ENCODE measurements at places on chromosomes 4 and X.

DNA sequence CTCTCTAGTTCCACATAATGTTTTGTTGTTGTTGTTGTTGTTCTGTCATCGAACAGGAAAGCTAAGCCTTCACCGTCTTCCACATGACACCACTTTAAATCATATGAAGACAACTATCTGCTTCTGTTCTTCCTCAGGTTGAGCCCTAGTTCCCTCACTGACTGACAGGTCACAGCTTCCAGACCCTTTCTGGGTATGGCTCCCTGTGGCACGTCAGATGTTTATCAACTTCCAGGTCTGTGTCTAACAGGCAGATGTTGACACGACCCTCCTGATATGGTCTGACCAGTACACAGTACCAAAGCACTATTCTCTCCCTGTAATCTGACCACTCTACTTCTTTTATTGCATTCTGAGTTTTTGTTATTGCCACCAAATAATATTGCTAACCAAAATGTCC is 51.4 kb downstream of the PRDM5 start:
- no peak for DNase-seq

- DNase-seq, result no peak
Observed at GRCh38 chrX:131588995-131589394, 45.1 kb downstream of the OR13H1 start.

DNA sequence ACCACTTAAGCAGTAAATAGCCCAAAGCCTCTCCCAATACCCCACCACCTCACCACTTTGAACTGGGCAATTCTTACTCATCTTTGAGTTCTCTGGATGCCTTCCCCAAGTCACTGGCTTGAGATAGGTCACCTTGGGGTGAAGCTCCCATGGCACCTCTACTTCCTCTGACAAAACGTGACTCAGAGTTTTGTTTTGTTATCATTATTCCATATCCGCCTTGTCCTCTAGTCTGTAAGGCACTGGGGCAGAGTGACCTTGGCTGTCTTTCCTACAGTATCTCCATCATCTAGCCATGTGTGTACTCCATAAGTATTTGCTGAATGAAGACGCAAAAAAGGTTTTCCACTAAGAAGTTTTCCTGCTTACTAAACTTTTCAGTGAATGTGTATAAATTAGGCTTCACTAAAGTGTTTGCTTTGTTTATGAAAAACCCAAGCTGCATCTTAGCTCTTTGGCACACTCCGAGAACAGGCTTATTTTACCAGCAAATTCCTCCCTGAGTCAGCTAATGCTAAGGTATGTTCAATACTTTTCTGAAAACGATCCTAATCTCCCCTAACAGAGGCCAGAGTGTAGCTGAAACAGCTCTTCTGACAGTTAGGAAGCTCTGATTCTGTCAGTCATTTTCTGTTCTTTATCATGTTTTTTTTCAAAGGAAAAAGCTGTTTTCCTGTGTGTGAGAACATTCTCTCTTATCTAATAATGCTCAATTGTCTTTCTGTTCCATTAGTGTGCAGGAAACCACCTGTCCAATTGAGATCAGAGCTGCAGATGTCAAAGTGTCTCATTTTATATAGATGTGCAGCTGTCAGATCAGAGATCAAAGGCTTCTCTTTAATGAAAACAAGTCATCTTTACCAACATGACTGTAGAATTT is 30.2 kb upstream of the TSPAN5 start:
- DNase-seq, result no peak

GRCh38 chr4:145760961-145761929 is 81.3 kb downstream of the C4orf51 start:
- DNase-seq, result no peak

DNA sequence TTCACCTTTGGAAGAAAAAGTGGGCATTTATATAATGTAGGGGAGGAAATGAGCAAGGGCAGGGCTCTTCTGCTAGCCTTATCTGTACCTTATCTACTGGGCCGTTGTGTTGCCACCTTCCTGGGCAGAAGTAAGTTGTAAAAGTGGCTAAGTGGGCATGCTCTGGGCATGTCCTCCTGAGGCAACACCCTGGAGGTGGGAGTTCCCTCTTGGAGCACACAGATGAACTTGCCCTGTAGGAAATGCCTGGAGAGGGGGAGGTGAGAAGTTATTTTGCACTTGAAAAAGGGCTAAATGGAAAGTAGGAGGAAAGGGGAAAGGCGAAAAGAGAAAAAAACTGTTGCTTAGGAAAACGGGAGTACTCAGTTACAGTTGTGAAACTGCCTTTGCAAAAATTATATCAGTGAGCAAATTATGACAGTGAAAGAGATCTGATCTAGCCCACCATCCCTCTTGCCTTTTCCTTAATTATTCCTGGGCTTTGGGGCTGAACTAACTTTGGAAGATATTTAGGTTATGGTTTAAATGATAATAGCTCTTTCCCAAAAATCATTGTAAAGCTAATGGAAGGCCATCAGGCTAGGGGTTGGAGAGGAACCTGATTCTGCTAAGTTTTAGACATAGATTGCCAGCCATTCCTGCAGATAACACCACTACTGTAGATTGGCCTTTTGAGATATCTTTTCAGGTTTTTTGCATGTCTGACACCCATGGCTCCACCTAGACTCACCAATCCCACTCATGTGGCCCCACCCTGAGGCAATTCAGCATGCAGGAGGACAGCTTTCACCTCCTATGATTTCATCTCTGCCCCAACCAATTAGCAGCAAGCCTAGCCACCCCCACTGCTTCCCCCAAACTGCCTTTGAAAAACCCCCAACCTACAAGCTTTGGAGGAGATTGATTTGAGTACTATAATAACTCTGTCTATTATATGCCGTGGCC is 20.5 kb upstream of the ZNF81 start:
- DNase-seq, result no peak

GRCh38 chr4:169024762-169025161 is 14.7 kb upstream of the CBR4 start:
- no peak for DNase-seq

- no peak for DNase-seq
Observed at GRCh38 chr4:93658443-93658842, 170.1 kb upstream of the ATOH1 start.

- DNase-seq, result no peak
Observed at GRCh38 chrX:102832661-102833060, 104.4 kb upstream of the RAB40AL start.

DNA sequence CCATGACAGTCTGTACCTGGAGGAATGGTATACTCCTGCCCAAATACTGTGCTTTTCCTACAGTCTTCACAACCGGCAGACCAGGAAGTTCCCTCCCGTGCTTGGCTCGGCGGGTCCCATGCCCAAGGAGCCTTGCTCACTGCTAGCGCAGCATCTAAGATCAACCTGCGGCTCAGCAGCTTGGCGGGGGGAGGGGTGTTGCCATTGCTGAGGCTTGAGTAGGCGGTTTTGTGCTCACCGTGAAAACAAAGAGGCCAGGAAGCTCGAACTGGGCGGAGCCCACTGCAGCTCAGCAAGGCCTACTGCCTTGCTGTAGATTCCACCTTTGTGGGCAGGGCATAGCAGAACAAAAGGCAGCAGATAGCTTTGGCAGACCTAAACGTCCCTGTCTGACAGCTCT is 152.7 kb downstream of the TEX11 start:
- peak; percentile 10 for DNase-seq

- no peak for DNase-seq
Observed at GRCh38 chr4:88419874-88420273, 37.0 kb upstream of the HERC5 start.

- no peak for DNase-seq
Observed at GRCh38 chr4:121360495-121360894, 20.3 kb downstream of the QRFPR start.

DNA sequence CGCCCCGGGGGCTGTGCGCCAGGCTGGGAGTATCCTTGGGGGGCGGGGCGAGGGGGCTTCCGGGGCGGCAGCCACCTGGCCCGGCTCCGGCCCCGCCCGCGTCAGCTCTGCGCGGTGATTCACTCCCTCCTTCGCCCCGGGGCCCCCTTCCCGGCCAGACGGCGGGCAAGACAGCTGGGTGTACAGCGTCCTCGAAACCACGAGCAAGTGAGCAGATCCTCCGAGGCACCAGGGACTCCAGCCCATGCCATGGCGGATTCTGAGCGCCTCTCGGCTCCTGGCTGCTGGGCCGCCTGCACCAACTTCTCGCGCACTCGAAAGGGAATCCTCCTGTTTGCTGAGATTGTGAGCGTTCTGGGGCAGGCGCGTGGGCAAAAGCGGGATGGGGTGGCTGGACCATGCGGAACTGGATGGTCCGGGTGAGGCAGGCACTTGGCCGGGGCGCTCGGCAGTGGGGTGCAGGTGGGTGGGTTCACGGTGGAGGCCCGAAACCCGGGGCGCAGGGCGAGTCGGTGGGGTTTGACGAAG is at the start of gene PLP2:
TSS of gene PLP2 (plus strand) at position 147 of the 528 bp plus-strand sequence. CDS start at position 250, 103 bp downstream.
- no peak for DNase-seq

GRCh38 chr4:146370841-146371240 is 150.9 kb downstream of the SLC10A7 start:
- no peak for DNase-seq

- no peak for DNase-seq
Observed at GRCh38 chrX:33211356-33212260, at the start of gene DMD. TSS of gene DMD (minus strand) at chrX:33211549. CDS start at chrX:33211312, 237 bp downstream.

- no peak for DNase-seq
Observed at GRCh38 chr4:172515266-172515879, 653.2 kb upstream of the GALNT7 start.

- no peak for DNase-seq
Observed at GRCh38 chr4:30670206-30670605, 50.0 kb upstream of the PCDH7 start.

DNA sequence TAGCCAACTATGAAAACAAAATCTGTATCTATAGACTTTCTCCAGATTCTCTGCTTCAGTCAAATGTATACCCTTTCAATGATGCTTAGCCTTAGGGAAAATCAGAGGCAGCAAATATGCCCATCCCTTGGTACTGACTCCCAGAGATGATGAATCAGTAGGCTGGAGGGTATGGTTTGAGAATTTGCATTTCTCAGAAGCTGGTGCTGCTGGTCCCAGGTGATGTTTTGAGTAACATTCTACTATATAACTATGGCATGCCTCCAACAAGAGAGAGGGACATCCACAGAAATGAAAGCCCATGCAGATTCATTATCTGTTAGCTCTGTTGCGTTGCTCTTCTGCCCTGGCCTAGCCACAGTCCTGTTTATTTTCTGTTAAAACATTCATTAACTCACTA is 13.6 kb downstream of the TNIP3 start:
- no peak for DNase-seq

DNA sequence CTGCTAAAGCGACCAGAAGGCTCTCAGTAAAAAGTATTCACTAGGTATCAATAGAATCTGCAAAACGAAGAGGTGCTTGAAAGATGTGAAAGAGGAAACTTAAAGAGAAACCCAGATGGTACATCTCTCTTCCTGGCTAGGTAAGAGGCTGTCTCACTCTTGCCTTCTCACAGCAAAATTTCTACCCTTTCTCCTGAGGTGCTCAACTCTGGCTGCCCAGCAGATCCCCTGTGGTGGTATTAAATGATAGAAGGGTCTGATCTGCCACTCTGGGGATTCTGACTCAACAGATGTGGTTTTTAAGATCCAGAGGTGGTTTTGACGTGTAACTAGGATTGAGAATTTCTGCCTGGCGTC is 14.9 kb upstream of the TSPAN5 start:
- DNase-seq, result no peak

GRCh38 chr4:88341227-88342192 is 37.1 kb upstream of the HERC6 start:
- no peak for DNase-seq

GRCh38 chr4:7499661-7500060 is 64.9 kb upstream of the PSAPL1 start:
- no peak for DNase-seq

DNA sequence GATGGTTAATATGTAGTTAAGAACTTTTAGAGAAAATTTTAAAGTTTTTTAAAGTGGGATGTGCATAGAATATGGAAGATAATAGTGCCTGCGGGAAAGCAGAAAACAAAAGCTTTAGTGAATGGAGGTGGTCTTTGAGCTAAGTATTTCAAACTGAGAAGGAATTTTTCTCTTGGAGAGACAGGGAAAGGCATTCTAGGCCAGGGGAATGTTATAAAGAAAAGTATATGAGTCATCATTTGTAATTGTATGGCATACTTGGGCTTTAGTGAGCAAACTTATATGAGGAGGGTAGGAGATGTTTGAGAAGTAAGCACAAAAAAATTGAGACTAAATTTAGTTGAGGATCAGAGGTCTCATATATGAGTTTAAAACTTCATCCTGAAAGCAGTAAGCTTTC is 467.0 kb downstream of the PPARGC1A start:
- no peak for DNase-seq

DNA sequence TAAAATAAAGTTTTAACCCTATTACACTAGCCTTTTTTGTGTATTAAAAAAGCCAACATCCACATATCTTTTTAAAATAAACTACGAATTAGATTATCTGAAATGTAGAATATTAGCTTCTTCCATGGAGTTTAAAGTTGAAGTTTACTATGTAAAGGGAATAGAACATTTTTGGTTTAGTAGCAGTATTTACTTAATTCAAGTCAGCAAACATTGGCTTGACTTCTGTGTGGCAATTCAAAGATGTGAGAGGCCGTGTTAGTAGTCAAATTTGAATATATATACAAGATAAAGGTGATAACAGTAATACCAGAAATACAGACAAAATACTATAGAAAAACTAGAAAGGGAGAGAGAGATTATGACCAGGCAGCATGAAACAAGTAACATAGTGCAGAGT is 115.1 kb upstream of the IL13RA1 start:
- DNase-seq, result no peak

DNA sequence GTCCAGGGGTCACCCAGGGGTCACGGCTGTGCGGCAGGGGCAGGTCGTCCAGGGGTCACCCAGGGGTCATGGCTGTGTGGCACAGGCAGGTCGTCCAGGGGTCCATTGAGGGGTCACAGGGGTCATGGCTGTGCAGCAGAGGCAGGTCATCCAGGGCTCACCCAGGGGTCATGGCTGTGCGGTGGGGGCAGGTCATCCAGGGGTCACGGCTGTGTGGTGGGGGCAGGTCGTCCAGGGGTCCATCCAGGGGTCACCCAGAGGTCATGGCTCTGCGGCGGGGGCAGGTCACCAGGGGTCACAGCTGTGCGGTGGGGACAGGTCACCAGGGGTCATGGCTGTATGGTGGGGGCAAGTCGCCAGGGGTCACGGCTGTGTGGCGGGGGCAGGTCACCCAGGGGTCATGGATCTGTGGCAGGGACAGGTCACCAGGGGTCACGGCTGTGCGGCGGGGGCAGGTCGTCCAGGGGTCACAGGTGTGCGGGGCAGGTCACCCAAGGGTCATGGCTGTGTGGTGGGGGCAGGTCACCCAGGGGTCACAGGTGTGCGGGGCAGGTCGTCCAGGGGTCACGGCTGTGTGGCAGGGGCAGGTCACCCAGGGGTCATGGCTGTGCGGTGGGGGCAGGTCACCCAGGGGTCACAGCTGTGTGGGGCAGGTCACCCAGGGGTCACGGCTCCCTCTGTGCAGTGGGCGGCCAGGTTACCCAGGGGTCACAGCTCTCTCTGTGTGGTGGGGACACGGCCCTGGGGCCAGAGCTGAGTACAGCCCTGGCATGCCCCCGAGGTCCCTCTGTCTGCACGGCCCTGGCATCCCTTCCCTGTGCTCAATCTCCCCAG is 16.0 kb downstream of the ATP5ME start:
- DNase-seq, result no peak

GRCh38 chr4:4418676-4419390 is 31.9 kb downstream of the NSG1 start:
- DNase-seq, result no peak
